ENCODE measurements at places on chromosomes 12 and 14. TPM values are rescaled to one million over a fixed set of nuclear protein-coding genes. Genes with fewer than 3 reads are reported as not detected.

- no peak for DNase-seq
These were observed 106.8 kb downstream of the NUAK1 start for GRCh38 chr12:106031761-106032622.

- DNase-seq: no peak
These were observed 34.1 kb upstream of the ITPR2 start for GRCh38 chr12:26867080-26867479.

- DNase-seq: no peak
These were observed 53.5 kb upstream of the YARS2 start for GRCh38 chr12:32809196-32809595.

- DNase-seq: no peak
These were observed 40.5 kb downstream of the PARP11 start for GRCh38 chr12:3832738-3833137.

PLEKHD1 gene
- total RNA-seq: 0.12 TPM

CCDC60 gene
- total RNA-seq: not detected

DNA sequence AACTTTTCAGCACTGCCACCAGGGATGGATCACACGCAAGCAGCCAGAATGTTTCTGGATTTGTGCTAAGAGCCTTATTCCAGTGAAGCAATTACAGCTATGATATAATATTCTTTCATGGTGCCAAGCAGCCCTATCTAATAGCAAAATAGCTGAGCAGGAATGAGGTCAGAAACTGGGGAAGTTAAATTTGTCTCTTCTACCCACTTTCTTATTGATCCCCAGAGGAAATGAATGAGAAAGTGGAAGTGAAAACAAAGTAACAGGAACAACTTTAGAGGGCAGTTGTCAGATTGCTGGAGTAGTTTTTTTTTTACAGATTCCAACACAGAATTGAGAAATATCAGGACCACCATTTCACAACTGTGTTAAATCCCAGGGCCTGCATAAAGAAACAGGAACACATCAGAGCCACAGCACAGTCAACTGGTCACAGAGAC lies 44.8 kb downstream of the GCH1 start:
- no peak for DNase-seq

- DNase-seq: no peak
These were observed 198.7 kb downstream of the SYT1 start for GRCh38 chr12:79063258-79063657.

DNA sequence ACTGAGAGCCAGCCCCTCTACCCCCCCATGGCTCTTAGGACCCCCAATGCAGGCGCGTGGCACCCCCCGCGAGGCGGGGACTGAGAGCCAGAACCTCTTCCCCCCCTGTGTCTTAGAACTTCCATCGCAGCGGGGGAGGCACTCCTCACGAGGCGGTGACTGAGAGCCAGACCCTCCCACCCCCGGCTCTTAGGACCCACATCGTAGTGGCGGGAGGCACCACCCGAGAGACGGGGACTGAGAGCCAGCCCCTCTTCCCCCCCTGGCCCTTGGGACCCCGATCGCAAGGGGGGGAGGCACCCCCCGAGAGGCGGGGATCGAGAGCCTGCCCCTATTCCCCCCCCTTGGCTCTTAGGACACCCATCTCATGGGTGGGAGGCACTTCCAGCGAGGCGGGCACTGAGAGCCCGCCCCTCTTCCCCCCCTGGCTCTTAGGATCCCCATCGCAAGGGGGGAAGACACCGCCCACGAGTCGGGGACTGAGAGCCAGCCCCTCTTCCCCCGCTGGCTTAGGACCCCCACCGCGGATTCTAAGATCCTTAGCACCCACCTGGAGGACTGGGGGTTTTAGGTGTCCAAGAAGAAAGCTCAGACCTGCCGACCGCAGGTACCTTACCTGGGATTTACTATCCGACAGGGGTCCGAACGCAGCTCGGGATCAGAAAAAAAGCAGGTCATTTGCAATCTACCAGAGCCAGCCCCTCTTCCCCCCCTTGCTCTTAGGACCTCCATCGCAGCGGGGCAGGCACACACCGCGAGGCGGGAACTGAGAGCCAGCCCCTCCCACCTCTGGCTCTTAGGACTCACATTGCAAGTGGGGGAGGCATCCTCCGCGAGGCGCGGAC lies 44.9 kb downstream of the DDX11 start:
- no peak for DNase-seq

GRCh38 chr14:95993768-95994592 lies 45.2 kb upstream of the C14orf132 start:
- no peak for DNase-seq

WNT1 gene
- total RNA-seq: not detected

IL31 gene
- not detected for total RNA-seq

DNA sequence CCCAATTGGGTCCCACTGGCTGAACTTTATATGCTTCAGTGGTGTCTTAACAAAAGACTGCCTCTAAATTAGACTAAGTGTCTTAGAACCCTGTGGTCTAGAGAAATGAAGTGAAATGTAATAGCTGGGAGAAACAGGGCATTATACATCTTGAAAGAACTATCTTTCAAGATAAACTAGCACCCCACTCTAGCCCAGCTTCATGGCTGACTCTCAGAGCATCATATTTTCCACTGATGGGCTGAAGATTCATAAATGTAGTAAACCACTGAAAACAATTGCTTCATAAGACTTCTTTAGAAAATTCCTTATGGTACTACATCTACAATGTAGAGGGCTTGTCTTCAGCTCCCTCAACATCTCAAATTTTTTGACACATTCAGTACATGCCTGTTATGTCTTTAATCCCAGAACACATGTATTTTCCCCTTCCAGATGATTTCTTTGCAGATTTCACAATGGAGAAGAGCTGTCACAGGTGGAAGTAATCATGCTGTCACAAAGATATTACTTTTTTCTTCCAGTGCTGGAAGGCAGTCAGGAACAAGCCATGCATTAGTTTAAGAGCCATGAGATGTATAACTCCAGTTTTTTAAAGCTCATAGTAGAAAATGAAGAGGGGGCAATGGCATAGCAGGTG lies 48.5 kb downstream of the IFNG-AS1 start:
- no peak for DNase-seq

DNA sequence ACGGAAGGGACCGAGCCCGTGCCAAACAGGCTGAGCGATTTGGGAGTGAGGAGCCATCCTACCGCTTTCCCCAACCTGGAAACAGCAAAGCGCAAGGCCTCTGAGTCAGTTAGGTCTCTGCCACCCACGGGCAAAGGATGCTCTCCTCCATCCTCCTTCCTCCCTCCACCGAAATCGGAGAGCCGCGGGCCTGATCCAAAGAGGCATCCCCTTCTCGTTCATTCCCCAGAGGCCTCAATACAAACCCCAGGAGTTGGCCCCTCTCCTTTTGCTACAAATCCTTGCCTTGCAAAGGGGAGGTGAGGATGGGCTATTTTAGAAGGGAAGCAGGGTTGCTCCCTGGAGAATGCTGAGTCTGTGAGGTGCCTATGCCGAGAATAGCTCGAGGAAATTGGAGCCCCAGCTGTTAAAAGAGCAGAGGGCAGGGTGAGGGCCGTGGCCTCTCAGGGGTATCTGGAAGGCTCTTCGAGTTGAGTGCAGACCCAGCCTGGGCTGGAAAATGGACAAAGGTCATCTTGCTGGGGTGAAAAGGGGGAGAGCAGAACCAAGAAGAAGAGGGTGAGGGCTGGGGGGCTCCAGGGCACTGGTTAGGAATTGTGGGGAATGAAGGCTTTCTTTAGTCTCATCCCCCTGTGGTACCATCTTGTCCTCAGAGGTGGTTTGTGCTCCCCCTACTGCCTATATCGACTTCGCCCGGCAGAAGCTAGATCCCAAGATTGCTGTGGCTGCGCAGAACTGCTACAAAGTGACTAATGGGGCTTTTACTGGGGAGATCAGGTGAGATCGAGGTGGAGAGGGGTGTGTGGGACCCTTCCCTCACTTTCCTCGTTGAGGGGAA lies 1.1 kb downstream of the TPI1 start:
- DNase-seq: no peak

- DNase-seq: no peak
These were observed 903 bp upstream of the NT5DC3 start for GRCh38 chr12:103841690-103842584.

DNA sequence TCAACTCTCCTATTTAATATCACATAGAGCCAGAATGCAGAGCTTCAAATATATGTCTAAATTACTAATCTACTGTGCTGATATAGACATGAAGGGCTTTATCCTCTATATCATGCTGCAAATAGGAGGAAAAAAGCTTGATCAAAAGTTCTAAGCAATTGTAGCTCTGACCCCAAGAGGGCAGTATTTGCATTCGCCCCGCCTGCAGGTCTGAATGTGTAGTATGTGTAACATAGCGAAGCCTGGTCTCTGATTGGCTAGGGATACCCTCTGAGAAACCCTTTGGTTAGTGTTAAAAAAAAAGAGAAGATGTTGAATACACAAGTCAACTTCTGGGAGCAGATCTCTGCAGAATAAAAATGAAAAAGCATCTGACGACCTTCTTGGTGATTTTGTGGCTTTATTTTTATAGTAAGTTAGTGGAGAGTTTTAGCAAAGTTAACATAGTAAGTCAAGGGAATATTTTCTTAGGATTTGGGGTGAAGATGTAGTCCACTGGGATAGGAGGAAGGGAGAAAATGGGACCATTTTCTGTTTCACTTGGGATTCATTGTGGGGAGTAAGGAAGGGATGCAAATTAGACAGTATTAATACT lies 151.6 kb upstream of the OR4E1 start:
- DNase-seq: no peak

GEMIN2 gene
- total RNA-seq: 9.5 TPM

DNA sequence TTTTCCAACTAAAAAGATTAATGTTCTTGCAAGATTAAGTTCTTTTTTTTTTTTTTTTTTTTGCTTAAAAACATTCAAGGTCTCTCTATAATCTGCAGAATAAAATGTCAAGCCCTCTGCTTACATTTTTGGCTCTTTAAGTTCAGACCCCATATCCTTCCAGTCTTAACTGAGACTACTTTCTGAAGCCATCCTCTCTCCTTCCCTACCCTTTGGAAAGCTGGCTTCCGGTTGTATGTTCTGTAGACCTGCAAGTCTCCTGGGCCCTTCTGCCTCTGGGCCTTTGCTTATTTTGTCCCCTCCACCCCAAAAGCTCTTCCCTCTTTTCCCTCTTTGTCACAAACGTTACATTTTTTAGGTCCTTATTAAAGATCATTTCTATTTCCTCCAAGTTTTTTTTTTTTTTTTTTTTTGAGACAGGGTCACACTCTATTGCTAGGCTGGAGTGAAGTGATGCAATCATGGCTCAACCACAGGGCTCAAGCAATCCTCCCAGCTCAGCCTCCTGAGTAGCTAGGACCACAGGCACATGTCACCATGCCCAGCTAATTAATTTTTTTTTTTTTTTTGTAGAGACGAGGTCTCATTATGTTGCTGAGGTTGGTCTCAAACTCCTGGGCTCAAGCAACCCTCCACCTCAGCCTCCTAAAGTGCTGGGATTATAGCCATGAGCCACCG lies 46.5 kb downstream of the PTPRB start:
- DNase-seq: no peak

- DNase-seq: no peak
These were observed 430.9 kb downstream of the LRIG3 start for GRCh38 chr12:58489394-58489793.

DNA sequence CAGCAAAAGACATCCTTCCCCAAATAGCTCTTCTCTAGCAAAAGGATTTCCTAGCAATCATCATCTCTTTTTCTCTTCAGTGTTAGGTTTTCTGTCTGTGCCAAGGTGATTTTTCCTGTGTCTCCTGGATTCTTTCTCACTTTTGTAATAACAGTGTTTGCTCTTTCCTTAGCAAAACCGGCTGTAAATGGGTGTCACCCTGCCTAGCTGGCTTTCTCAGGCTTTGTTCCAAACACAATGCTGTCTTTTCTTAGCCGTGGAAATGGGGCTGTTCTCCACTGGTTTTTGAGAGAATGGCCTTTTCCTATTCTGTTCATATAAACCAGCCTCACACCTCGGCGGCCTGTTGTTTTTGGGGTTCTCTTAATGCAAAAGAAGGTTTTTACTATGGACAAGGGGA lies 21.9 kb downstream of the JDP2 start:
- DNase-seq: no peak

ZC2HC1C gene
- total RNA-seq: 1.1 TPM

CLMN gene
- 35.3 TPM for total RNA-seq

PRR13 gene
- 68.9 TPM for total RNA-seq

CMKLR1 gene
- total RNA-seq: 28.1 TPM

DNA sequence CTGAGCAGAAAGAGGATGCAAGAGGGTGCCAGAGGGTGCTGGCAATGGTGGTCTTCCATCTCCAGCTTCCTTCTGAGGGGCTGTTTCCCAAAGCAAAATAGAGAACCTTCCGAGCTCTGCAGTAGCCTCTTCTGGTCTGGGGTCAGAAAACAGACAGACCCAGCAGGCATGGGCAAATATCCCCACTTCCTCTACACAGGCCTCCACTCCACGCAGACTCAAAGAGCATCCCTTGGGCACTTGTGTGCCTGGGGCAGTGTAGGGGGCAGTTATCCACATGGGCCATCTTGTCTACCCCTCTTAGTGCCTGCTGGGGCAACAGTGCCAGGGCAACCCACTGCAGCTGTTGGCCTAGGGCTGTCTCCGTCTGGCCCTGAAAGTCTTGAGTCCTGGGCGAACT lies 231.9 kb downstream of the TTC8 start:
- no peak for DNase-seq

DNA sequence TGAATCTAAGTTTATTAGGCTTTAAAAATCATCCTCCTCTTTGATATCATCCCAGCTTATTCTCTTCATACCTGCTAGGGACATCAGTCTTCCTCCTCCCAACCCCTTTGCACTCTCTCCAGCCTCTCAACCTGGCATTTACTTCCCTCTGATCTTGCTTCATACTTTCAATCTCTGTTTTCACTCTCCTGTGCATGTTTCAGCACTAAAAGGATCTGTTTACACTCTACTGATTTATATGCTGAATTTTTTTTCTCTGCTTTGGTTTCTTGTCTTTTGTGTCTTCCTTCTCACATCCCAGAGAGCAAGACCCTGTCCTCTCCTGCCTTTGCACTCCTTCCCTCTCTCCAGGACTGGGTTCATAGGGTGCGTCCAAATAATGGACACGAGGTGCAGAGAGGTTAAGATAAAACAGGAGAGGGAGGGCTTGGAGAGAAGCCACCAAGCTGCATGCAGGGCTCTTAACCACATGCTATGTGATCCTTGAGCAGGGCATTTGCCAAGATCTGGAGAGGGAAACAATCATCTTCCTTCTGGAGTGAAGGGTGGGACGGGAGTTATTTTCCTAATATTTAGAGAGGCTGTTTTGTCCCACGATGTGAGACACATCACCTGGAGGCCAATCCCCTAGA lies 3.0 kb upstream of the CISTR start:
- no peak for DNase-seq

ZNF385A gene
- total RNA-seq: 36.3 TPM

GLIPR1L1 gene
- not detected for total RNA-seq

SELPLG gene
- total RNA-seq: 45.6 TPM

GRCh38 chr12:124301084-124301654 lies 6.3 kb downstream of the RFLNA start:
- no peak for DNase-seq

All from omental fat pad (tissue), 4 donors.